ENCODE measurements at places on chromosomes 11 and 22. TPM values are rescaled to one million over a fixed set of nuclear protein-coding genes. Genes with fewer than 3 reads are reported as not detected.

Gene MS4A3
- total RNA-seq = not detected

- DNase-seq = no peak
- no peak overlapping the region for H3K27ac ChIP-seq
- H3K4me1 ChIP-seq = no peaks in the 10 kb centered on the region
- no peaks in the 10 kb centered on the region for H3K27me3 ChIP-seq
- peaks cover 54% of the 10 kb centered on the region for H3K36me3 ChIP-seq
Observed at GRCh38 chr11:17948296-17948695, 64.6 kb downstream of the SERGEF start.

DNA sequence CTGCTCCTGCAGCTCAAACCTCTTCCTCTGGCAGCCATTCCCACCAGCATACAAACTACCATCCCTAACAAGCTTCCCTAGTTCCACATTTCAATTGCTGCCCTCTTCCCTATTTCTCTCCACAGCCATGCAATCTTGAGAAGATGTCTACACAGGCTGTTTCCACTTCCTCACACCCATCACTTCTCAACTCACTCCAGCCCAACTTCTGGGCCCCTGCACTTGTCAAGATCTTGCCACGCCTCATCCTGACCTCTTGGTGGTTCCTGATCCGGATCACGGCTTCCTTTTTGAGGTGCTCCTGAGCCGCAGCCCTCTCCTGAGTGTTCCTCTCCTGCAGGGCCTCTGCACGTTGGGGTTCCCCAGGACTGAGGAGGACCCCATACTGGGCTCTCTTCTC lies 22.6 kb downstream of the RPL27A start:
- no peak for DNase-seq
- no peaks in the 10 kb centered on the region for H3K36me3 ChIP-seq
- H3K27me3 ChIP-seq = peaks cover 4% of the 10 kb centered on the region
- H3K27ac ChIP-seq = no peak overlapping the region
- no peak overlapping the region for H3K4me3 ChIP-seq
- no peaks in the 10 kb centered on the region for H3K4me1 ChIP-seq

- H3K4me3 ChIP-seq = no peak overlapping the region
- peaks cover 7% of the 10 kb centered on the region for H3K36me3 ChIP-seq
- no peak for DNase-seq
- H3K4me1 ChIP-seq = no peaks in the 10 kb centered on the region
- no peaks in the 10 kb centered on the region for H3K27me3 ChIP-seq
- peak overlapping the region; percentile 62 for H3K27ac ChIP-seq
Observed at GRCh38 chr11:2518111-2518982, 73.5 kb downstream of the KCNQ1 start.

Gene ART5
- not detected for total RNA-seq

Gene HBG2
- total RNA-seq = not detected

DNA sequence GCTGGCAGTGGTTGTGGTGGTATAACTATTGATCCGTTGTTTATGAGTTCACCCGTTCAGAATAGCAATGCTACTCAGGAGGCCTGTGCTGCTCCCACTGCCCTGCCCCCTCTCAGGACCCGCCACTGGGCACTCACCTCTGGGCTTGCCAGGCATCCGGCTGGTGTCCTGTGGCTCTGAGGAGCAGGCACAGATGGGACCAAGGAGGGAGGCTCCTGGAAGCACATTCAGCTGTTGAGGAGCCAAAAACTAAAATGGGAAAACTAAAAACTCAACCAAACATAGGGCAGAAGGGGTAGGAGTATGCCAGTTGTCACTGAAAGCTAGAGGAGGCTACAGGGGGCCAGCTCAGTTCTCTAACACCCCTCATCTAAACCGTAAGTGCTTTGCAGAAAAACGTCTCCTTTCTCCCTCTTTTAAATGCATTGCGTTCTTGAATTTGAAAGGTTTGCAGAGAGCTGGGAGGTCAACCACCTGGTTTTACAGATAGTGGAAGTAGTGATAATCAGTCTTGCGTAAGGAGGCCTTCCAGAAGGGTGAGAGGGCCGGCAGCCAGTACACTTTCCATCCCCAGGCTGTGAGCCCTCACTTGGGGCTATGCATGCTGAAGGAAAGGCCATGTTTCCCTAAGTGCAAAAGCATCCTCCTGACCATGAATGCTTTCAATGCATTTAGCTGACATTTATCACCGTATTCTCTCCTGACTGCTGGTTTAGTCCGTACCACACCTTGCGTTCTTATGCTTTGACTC lies 547.4 kb downstream of the NTM start:
- peaks cover 2% of the 10 kb centered on the region for H3K27me3 ChIP-seq
- no peak for DNase-seq
- H3K27ac ChIP-seq = no peak overlapping the region
- no peak overlapping the region for H3K4me3 ChIP-seq
- peaks cover 2% of the 10 kb centered on the region for H3K36me3 ChIP-seq

Gene TBCEL
- 29.2 TPM for total RNA-seq

Gene KRTAP5-10
- total RNA-seq = not detected

DNA sequence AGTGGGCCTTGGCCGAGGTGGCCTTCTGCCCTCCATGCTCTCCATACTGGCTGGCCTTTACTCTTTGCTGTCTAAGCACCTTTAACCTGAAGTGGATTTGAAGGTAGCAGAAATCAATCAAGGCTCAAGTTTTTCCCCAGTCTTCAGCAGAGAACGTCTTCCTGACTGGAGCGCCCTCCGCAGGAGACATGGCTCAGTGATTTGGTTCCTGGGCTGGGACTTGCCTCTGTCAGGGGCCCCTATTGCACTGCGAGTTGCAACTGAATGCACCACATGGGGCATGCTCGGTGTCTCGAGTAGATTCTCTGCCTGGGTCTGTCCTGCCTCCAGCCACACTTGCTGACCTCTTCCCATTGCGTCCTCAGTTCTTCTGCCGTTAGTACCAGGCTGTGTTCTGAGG lies 79.6 kb downstream of the BMAL1 start:
- H3K27ac ChIP-seq = no peak overlapping the region
- no peak overlapping the region for H3K4me3 ChIP-seq
- H3K4me1 ChIP-seq = no peaks in the 10 kb centered on the region
- H3K36me3 ChIP-seq = peaks cover 86% of the 10 kb centered on the region
- H3K27me3 ChIP-seq = no peaks in the 10 kb centered on the region

Gene CCDC116
- total RNA-seq = 0.34 TPM

- no peak overlapping the region for H3K27ac ChIP-seq
- H3K4me1 ChIP-seq = peaks cover 1% of the 10 kb centered on the region
- H3K27me3 ChIP-seq = peaks cover 17% of the 10 kb centered on the region
- H3K4me3 ChIP-seq = no peak overlapping the region
- peaks cover 15% of the 10 kb centered on the region for H3K36me3 ChIP-seq
Observed at GRCh38 chr11:4455419-4455818, 6.3 kb downstream of the OR52K2 start.

Gene MICAL2
- 5.0 TPM for total RNA-seq

- H3K36me3 ChIP-seq = no peaks in the 10 kb centered on the region
- peak overlapping the region; percentile 63 for H3K4me3 ChIP-seq
- peaks cover 2% of the 10 kb centered on the region for H3K27me3 ChIP-seq
- H3K27ac ChIP-seq = peak overlapping the region; percentile 100
Observed at GRCh38 chr11:62547691-62548281, 1.2 kb upstream of the AHNAK start.

DNA sequence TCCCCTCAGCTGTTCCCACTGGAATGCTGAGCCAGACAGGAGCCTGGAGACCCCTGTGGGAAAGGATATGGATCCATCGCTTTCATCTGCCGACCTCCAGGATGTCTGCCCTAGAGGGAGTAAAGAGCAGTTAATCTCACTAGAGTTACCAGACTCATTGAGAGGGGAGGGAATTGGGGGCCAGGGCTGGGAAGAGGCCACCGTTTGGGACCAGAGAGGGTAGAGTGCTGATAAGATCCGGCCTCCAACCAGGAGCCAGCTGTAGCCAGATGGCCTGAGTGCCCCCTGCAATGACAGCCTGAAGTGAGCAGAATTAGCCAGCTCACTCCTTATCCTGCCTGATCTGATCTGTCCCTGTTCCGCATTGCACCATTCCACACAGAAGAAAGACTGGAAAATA lies 3.7 kb upstream of the APLNR start:
- no peaks in the 10 kb centered on the region for H3K36me3 ChIP-seq
- H3K27me3 ChIP-seq = peaks cover 10% of the 10 kb centered on the region
- peaks cover 14% of the 10 kb centered on the region for H3K4me1 ChIP-seq
- no peak overlapping the region for H3K27ac ChIP-seq
- no peak overlapping the region for H3K4me3 ChIP-seq

Gene NXPE2
- not detected for total RNA-seq

Gene OR6T1
- total RNA-seq = not detected

DNA sequence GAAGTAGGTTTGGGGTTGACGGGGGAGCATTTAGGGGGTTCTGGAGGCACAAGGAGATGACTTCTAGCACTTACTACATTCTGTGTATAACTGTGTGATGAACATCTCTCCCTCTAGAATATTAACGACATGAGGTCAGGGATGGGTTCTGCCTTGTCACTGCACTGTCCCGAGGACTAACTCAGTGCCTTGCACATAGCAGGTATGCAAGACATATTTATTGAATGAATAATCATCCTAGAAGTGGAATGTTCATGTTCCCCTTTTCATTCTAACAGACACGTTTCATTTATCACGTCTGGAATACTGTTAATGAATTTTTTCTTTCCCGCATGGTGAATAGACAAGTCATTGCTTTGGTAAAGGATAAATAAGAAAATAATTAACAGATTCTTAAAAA lies 12.6 kb downstream of the SYT13 start:
- DNase-seq = no peak
- no peak overlapping the region for H3K4me3 ChIP-seq
- H3K36me3 ChIP-seq = peaks cover 7% of the 10 kb centered on the region
- H3K4me1 ChIP-seq = no peaks in the 10 kb centered on the region
- peaks cover 22% of the 10 kb centered on the region for H3K27me3 ChIP-seq

GRCh38 chr11:128867277-128867676 lies at the start of gene KCNJ1:
TSS of gene KCNJ1 (minus strand) at chr11:128867296. CDS start at chr11:128840243, 27,053 bp downstream.
- no peak for DNase-seq
- no peak within 1 kb of the TSS for H3K27ac ChIP-seq
- H3K36me3 ChIP-seq = no peaks in the 10 kb centered on the region
- no peaks in the 10 kb centered on the region for H3K4me1 ChIP-seq
- no peak within 1 kb of the TSS for H3K4me3 ChIP-seq

GRCh38 chr11:23988381-23989006 lies 508.4 kb upstream of the LUZP2 start:
- H3K27me3 ChIP-seq = no peaks in the 10 kb centered on the region
- DNase-seq = no peak
- H3K4me3 ChIP-seq = no peak overlapping the region
- H3K27ac ChIP-seq = no peak overlapping the region
- no peaks in the 10 kb centered on the region for H3K4me1 ChIP-seq

DNA sequence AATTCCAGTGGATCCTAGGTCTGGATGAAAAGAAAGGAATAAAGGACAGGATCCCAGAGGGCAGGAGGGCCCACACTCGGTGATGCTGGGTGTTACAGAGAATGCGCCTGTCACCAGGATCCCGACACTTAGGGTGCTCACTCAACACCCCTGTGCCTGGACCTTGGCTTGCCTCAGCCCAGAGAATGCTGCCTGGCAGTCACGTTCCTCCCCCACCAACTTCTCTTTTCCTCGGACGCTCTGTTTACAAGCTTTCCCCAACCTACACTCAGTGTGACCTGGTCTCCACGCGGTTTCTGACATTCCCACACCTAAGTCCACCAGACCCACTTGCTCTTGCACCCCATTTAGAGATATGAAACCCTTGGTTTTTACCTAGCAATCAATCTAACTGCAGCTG lies 38.0 kb upstream of the ETS1 start:
- no peak for DNase-seq
- peak overlapping the region; percentile 81 for H3K4me3 ChIP-seq
- no peaks in the 10 kb centered on the region for H3K27me3 ChIP-seq
- H3K4me1 ChIP-seq = peaks cover 99% of the 10 kb centered on the region
- peak overlapping the region; percentile 99 for H3K27ac ChIP-seq

DNA sequence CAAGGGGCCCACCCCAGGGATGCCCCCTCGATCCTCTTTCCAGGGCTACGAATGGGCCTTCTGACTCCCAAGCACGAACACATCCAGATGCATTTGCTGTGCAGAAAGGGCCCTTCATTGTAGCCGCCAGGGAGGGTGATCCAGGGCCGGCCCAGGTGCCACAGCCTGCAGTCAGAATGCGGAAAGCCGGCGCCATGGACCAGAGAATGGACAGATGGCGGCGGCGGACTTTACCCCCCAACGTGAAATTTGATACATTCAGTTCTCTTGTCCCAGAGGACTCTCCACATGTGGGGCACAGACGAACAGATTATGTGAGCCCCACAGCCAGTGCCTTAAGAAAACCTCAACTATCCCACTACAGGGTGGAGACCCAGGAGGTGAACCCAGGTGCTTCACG lies 87.2 kb downstream of the KIAA1671 start:
- no peak overlapping the region for H3K27ac ChIP-seq
- peaks cover 1% of the 10 kb centered on the region for H3K4me1 ChIP-seq
- H3K4me3 ChIP-seq = no peak overlapping the region
- H3K27me3 ChIP-seq = no peaks in the 10 kb centered on the region

Gene OR51E2
- not detected for total RNA-seq

- H3K4me1 ChIP-seq = peaks cover 32% of the 10 kb centered on the region
- peak; percentile 87 for DNase-seq
- no peaks in the 10 kb centered on the region for H3K27me3 ChIP-seq
Observed at GRCh38 chr22:41301085-41302020, at the start of gene ZC3H7B. TSS of gene ZC3H7B (plus strand) at chr22:41301525. CDS start at chr22:41320661, 19,136 bp downstream.

DNA sequence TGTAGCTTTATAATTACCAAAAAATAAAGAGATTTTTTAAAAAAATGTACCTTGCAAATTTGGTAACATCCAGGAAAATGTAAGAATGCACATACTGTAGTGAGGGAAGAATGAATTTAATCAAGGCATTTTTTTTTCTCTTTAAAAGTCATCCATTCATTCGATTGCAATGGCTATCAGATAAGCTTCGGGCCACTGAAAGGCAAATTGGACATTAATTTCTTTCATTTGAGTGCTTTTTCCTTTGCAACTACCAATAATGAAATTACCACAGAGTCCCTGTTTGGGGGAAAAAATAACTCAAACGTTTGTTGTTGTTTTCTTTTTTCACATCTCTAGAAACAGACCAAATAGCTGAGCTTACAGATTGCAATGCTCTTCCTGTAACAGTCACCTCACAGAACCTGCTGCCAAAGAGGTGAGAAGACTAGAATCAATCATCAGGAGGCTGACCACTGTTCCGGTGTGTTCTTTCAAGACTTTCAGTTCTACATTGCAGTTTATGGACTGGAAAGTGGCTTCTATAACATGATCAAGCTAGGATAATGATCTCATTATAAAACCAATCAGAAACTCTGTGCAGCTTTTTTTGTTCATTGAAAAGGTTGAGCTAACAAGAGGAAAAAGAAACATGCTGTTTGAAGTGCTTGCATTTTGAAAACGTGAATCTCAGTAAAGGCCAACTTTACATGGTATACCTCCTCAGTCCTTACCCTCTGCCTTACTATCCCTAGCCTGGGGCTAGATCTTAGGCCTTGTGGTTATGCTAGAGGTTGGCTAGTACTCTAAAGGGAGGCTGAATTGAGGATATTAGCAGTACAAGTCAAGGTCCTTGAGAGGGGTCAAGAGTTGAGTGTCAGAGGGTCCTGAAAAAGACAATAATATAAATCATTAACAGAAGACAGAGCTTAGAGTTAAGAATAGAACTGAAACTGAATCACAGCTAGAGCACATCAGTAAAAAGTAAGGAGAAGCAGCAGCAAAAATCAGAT lies 1276.1 kb downstream of the LRRC4C start:
- no peaks in the 10 kb centered on the region for H3K4me1 ChIP-seq
- DNase-seq = no peak
- H3K27ac ChIP-seq = no peak overlapping the region
- H3K27me3 ChIP-seq = no peaks in the 10 kb centered on the region
- H3K4me3 ChIP-seq = no peak overlapping the region
- no peaks in the 10 kb centered on the region for H3K36me3 ChIP-seq

Data from naive thymus-derived CD8-positive, alpha-beta T cell (primary cell).